ENCODE measurements at places on chromosomes 4 and X. TPM values are rescaled to one million over a fixed set of nuclear protein-coding genes. Genes with fewer than 3 reads are reported as not detected.

The APEX2 gene
- polyA plus RNA-seq: 28.5 TPM

DNA sequence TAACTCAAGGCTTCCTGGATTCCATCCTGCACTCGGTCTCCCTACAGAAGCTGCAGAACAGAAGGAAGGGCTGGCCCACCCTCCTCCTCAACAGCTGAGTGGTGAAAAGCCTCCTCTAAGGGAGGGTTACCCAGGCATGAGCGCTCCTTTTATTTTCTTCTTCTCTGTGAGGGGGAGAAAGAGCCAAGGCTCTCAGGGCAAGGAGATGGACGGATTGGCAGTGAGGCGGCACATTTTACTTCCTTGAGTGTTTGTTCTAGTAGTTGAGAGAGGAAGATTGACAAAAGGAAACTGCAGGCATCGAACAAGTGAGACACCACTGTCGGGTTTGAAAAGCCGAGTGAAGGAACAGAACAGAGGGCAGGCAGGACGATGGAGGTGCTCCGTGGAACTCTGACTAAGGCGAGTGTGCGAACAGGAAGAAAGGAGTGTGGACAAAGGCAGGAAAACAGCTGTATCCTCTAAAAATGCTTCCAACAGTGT is 38.4 kb upstream of the STS start:
- H3K27ac ChIP-seq: peak overlapping the region; percentile 83
- H3K4me1 ChIP-seq: peaks cover 33% of the 10 kb centered on the region
- H3K4me3 ChIP-seq: peak overlapping the region; percentile 75
- DNase-seq: no peak
- H3K27me3 ChIP-seq: no peaks in the 10 kb centered on the region

DNA sequence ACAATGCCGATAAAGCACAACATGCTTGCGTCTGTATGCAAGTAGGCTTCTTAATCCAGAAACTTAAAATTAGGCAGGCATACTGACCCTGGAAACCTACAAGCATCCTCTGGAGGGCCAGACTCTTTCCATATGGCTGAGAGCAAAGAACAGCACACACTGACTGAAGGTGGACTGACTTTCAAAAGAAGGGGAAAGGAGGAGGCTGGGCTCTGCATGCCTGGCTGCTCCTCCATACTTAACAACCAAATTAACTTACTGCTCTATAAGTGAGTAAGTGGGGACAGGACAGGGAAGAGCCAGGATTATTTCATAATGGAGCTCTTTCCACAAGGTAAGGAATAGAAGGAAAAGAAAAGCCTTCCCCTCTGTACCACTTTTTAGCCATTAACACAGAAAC is 55.9 kb upstream of the ATP8A1 start:
- DNase-seq: no peak
- H3K4me3 ChIP-seq: no peak overlapping the region
- no peaks in the 10 kb centered on the region for H3K36me3 ChIP-seq
- H3K27ac ChIP-seq: no peak overlapping the region
- H3K27me3 ChIP-seq: peaks cover 13% of the 10 kb centered on the region

- peaks cover 4% of the 10 kb centered on the region for H3K27me3 ChIP-seq
- H3K27ac ChIP-seq: no peak overlapping the region
- DNase-seq: no peak
- H3K4me3 ChIP-seq: no peak overlapping the region
- no peaks in the 10 kb centered on the region for H3K4me1 ChIP-seq
- H3K36me3 ChIP-seq: no peaks in the 10 kb centered on the region
Measured at GRCh38 chr4:128227991-128228571, 59.5 kb downstream of the PGRMC2 start.

DNA sequence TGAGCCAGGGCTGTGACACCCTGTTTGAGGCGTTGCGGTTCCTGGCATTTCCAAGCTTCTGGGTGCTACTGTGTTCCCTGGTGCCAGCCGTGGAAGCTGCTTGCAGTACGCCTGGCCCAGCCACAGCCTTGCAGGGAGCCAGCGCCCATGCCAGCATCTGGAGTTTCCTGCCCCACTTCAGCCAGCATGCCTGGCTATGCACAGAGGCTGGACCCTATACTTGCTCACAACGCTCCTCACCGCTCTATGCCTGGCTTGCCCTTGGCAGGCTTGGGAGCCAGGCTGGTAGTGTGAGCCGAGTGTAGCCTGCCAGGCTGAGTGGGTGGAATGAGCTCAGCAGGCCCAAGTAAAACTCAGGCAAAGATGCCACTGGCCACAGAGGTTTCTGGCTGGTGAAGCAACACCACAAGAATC is 22.4 kb downstream of the PRRG1 start:
- H3K4me1 ChIP-seq: no peaks in the 10 kb centered on the region
- H3K4me3 ChIP-seq: no peak overlapping the region
- no peak overlapping the region for H3K27ac ChIP-seq
- DNase-seq: no peak
- H3K36me3 ChIP-seq: no peaks in the 10 kb centered on the region

GRCh38 chr4:19512086-19512485 is 739.6 kb upstream of the SLIT2 start:
- H3K27me3 ChIP-seq: no peaks in the 10 kb centered on the region
- DNase-seq: no peak
- no peak overlapping the region for H3K27ac ChIP-seq
- H3K4me1 ChIP-seq: no peaks in the 10 kb centered on the region
- H3K36me3 ChIP-seq: no peaks in the 10 kb centered on the region

GRCh38 chr4:24473309-24473721 is 111.0 kb downstream of the DHX15 start:
- H3K4me1 ChIP-seq: peaks cover 32% of the 10 kb centered on the region
- H3K27me3 ChIP-seq: peaks cover 97% of the 10 kb centered on the region
- no peak for DNase-seq
- peak overlapping the region; percentile 93 for H3K4me3 ChIP-seq

DNA sequence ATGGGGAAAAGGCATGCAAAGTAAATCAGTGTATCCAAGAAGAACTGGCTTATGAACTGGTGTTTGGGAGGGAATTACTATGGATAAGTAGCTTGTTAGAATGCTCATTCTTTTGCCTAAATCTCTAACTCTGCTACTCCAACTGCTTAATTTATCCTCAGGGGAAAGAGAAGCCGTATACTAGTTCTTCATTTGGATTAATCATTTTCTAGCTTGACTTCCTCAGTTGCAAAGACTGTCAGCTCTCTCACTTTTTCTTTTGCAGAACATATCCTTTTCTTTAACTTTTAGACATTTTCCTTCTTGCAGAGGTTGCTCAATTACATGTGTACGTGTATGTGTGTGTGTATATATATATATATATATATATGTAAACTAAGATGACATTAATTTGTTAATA is 21.9 kb downstream of the GPRIN3 start:
- H3K4me3 ChIP-seq: no peak overlapping the region
- no peak for DNase-seq
- H3K27me3 ChIP-seq: peaks cover 25% of the 10 kb centered on the region
- no peak overlapping the region for H3K27ac ChIP-seq

The VGLL1 gene
- not detected for polyA plus RNA-seq

- H3K4me3 ChIP-seq: no peak overlapping the region
- H3K36me3 ChIP-seq: peaks cover 7% of the 10 kb centered on the region
- DNase-seq: no peak
- no peak overlapping the region for H3K27ac ChIP-seq
- H3K4me1 ChIP-seq: no peaks in the 10 kb centered on the region
Measured at GRCh38 chrX:11944501-11944900, 186.5 kb downstream of the MSL3 start.

DNA sequence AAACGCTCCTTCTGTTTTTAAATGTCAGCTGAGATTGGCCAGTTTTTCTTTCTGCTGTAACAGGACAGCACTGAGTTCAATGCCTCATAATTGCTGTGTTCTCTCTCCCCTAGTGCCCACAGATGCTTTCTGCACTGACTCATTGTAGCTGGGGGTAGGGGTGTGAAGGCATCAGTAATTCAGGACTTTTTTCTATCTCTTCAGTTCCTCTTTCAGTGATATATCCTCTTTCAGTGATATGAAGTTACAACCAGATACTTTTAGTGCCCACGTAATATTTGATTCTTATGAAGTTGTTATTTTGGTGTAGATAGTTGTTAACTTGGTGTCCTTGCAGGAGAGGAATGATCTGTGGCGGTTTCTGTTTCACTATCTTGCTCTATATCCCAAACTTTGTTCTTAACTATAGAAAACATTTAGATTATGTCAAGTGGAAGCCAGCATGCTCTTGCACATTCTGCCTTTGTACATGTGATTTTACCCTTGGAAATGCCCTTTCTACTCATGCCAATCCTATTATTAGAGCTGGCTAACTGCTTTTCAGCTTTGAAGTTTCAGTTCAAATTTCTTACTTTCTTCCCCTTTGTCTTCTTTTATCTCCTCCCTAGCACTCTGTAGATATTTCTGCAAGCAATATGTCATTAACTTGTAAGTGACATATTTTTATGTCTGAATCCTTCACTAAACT is 1258.4 kb downstream of the FAM133A start:
- H3K36me3 ChIP-seq: no peaks in the 10 kb centered on the region
- DNase-seq: no peak
- H3K4me3 ChIP-seq: no peak overlapping the region
- no peaks in the 10 kb centered on the region for H3K4me1 ChIP-seq
- no peak overlapping the region for H3K27ac ChIP-seq
- no peaks in the 10 kb centered on the region for H3K27me3 ChIP-seq

GRCh38 chr4:74625981-74626380 is 168.3 kb downstream of the BTC start:
- no peak for DNase-seq
- H3K27me3 ChIP-seq: no peaks in the 10 kb centered on the region
- no peaks in the 10 kb centered on the region for H3K36me3 ChIP-seq

DNA sequence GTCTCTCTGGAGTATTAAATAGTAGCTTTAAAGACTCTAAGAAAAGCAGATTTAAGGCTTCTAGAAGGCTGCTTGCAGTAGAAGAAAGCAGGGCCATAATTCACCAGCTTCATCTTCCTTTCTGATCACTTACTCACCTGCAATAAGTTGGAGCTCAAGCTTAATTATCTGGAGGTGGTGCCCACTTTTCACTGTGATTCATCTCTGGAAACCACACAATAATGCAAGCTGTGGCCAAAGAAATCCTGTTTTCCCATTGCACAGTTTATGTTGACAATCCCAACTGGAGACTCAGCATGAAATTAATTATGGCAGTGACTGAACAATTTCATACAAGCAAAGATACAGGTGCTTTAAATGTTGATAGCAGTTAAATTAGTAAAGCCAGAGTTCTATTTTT is 14.7 kb downstream of the CWH43 start:
- no peaks in the 10 kb centered on the region for H3K36me3 ChIP-seq
- no peak overlapping the region for H3K27ac ChIP-seq
- no peak for DNase-seq
- peaks cover 24% of the 10 kb centered on the region for H3K27me3 ChIP-seq

DNA sequence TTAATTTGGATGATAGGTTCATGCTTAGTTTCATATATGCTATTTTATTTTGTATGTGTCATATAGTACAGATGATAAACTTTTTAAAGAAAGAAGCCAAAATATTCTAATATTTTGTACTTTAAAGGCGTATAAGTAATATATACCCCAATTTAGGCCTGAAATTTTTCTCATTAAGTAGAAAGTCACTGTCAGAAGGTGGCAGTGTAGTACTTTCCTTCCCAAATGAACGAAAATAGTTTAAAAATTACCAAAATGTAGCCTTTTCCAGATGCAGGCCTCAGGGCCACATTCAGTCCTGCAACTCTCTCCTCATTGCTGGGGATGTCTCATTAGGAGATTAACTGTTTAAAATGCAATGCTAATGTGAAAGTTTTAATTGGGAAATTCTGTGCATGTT is 1263.6 kb downstream of the C4orf33 start:
- H3K36me3 ChIP-seq: no peaks in the 10 kb centered on the region
- no peaks in the 10 kb centered on the region for H3K4me1 ChIP-seq
- no peak for DNase-seq
- H3K4me3 ChIP-seq: no peak overlapping the region

GRCh38 chrX:153455571-153455970 is 9.7 kb upstream of the TREX2 start:
- no peak overlapping the region for H3K27ac ChIP-seq
- no peaks in the 10 kb centered on the region for H3K4me1 ChIP-seq
- H3K36me3 ChIP-seq: no peaks in the 10 kb centered on the region
- DNase-seq: no peak

GRCh38 chrX:68631336-68631735 is 16.1 kb upstream of the STARD8 start:
- no peak for DNase-seq
- no peak overlapping the region for H3K4me3 ChIP-seq
- H3K4me1 ChIP-seq: no peaks in the 10 kb centered on the region
- H3K27ac ChIP-seq: no peak overlapping the region

- H3K27me3 ChIP-seq: no peaks in the 10 kb centered on the region
- H3K4me1 ChIP-seq: no peaks in the 10 kb centered on the region
- H3K4me3 ChIP-seq: no peak overlapping the region
- no peaks in the 10 kb centered on the region for H3K36me3 ChIP-seq
Measured at GRCh38 chr4:186775902-186776301, 52.2 kb upstream of the FAT1 start.

GRCh38 chrX:78316265-78316664 is 11.1 kb downstream of the CYSLTR1 start:
- H3K4me3 ChIP-seq: no peak overlapping the region
- H3K27ac ChIP-seq: no peak overlapping the region
- DNase-seq: no peak
